ENCODE measurements at places on chromosomes 4 and X. TPM values are rescaled to one million over a fixed set of nuclear protein-coding genes. Genes with fewer than 3 reads are reported as not detected.
A peak's percentile ranks its signal among the peaks of the same experiment; 100 is the strongest.

GRCh38 chr4:6889736-6890324 lies 19.8 kb upstream of the TBC1D14 start:
- DNase-seq: no peak

DNA sequence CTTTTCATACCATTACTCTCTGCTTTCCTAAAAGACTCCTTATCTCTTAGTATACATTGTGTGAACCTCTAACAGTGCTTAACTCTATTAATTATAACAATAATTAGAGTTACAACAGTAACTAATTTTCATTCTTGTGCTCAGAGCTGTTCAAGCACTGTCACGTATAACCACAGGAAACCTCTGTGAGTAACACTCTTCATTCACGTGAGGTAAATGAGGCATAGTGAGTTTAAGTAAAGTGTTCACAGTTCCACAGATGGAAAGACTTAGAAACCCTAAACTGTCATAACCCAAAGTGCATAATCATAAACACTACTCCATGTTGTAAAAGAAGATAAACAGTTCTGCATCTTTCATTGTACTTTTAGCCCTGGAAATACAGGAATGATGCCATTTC lies 222.4 kb downstream of the CCSER1 start:
- DNase-seq: no peak

DNA sequence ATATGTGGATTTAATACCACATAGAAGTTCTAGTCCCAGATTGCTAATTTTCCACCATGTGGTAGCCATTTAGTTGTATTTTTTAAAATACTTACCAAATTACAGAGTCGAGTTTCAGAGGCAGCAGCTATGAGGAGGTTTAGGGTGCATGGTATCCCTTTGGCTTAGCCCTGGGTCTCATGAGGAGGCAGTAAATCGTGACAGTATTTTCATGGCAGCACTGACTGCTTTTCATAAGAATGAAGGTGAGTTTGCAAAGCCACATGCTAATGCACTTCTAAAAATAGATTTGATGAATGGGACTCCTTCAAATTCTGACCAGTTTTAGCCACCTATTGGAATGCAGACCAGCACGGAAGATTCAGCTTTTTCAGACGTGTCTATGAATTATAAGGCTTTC lies 114.0 kb upstream of the FRG1 start:
- no peak for DNase-seq

DNA sequence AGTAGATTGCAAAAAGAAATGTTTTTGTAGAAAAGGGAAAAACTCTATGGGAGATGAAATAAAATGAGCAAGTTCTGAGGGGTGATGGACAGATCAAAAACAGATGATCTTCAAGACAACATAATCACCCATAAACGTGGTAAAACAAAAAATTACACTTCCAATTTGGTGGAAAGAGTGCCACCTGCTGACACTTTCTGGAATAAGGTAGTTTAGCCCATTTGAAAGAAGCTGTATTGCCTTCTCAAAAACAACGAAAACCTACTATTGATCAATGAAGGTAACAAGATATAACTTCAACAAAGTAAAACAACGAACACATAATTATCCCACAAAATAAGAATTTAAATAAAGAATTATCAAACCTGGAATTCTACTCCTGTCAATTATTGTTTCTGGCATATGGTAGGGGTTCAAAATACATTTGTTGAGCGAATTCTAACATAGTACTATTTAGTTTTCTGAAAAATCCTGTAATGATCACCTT lies 2.5 kb downstream of the COQ2 start:
- DNase-seq: peak; percentile 79

- DNase-seq: peak; percentile 76
Measured at GRCh38 chr4:123017636-123018395, 95.4 kb upstream of the NUDT6 start.

GRCh38 chr4:76302826-76303438 lies 3.6 kb upstream of the STBD1 start:
- DNase-seq: no peak

DNA sequence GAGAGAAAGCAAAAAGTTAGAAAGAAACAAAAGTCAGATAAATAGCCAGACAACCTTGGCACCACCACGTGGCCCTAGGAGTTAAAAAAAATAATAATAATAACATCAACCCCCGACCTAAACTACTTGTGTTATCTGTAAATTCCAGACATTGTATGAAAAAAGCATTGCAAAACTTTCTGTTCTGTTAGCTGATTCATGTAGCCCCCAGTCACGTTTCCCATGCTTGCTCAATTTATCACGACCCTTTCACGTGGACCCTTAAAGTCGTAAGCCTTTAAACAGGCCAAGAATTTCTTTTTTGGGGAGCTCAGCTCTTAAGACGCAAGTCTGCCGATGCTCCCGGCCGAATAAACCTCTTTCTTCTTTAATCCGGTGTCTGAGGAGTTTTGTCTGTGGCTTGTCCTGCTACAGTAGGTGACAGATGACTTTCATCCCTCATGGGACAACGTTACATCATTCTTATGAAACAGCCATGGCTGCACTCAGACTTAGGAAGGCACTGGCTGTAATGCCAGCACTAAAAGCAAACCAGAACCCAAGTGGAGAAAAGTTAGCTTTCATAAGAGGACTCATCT lies 520 bp downstream of the ACOX3 start:
- DNase-seq: no peak

GRCh38 chr4:17578482-17578891 lies 1.5 kb downstream of the LAP3 start:
- peak; percentile 41 for DNase-seq

- no peak for DNase-seq
Measured at GRCh38 chrX:69539437-69539836, 35.3 kb downstream of the NALF2 start.

DNA sequence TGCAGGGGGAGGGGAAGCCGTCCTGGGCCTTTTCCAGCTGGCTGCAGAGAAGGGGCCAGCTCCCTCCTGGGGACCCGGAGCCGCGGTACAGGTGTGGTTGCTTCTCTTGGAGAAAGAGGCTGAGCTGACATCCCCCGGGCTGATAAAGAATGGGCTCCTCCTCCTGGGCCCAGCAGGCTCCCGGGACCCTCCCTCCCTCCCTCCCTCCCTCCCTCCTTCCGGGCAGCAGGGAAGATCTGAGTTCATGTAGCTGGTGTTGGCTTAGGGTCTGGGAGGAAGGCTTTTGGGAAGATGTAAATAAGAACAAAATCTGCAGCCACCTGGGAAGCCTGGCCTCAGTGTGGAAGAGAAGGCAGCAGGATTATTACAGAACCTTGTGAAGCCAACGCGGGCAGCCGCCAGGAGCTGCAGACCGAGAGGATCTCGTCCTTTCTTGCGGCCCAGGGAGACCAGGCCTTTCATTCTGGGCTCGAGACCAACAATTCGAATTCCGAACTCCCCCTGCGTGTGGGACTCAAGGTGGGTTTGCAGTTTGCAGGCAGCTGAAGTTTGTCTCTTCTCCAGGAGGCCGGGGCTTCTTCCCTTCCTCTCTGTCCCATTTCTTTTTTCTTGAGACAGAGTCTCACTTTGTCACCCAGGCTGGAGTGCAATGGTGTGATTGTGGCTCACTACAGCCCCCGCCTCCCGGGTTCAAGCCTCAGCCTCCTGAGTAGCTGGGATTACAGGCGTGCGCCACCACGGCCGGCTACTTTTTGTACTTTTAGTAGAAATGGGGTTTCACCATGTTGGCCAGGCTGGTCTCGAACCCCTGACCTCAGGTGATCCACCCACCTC lies at the start of gene PLCXD1:
PLCXD1 (plus strand) TSS at position 216 of the 834 bp plus-strand sequence. CDS start 2,807 bp downstream, outside the sequence.
- DNase-seq: no peak

DNA sequence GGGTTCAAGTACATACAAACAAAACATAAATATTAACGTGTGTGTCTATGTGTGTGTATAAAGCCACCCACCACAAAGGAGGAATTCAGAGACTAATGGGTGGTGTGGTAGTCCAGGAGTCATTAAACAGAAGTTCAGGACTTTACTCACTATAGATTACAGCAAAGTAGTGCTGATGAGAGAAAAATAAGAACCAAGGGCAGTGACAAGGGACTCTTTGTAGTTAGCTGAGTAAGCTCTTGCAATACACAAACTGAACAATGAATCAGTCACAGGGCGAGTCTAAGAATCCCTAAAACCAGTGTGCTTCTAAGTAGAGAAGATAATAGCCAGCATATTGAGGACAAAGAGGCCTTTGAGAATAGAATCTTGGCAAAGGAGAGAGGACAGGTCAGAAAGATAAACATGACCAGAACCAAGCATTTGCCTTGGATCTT lies 232.4 kb downstream of the PPP3CA start:
- no peak for DNase-seq

- DNase-seq: no peak
Measured at GRCh38 chr4:2289311-2289954, 27.5 kb upstream of the MXD4 start.

GRCh38 chr4:150379454-150379853 lies 202.5 kb upstream of the MAB21L2 start:
- peak; percentile 76 for DNase-seq

DNA sequence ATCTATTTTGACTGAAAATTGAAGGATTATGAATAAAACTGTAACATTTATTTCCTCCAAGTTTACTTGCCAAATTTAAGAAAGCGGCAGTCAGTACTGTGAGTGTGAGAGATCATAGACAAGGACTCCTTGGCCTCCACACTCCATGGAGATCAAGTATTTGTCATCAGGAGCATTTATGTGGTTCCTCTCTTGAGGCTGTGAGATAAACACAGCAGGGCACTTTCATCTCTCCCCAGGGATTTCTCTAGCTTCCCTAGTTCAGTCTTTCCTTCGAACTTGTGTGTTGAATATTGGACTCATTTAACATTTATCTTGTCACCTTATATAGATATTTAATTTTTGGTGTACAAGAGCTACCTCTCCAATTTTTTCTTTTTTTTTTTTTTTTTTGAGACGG lies 40.8 kb downstream of the PDE5A start:
- DNase-seq: no peak

DNA sequence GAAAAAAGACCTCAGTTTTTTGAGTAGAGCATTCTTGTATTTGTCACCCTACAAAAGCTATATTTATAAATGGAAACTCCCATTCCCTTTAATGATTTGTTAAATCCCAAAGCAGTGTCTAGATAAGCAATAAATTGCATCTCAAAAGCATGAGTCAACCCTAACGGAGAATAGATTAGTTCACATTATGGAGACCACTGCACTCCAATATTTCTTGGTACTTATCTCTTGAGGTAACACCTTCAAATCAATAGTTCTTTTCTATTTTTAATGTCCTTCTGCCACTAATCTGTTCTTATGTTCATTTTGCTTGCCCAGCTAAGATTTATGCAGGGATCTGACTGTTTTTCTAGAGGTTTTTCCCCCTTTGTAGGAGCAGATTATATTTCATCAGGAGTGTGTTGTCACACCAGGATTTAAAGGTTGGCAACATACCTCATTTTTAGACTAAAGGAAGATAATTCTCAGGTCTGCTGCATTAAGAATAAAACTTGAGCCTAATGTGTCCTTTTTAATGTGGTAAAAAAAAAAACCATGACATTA lies 91.4 kb upstream of the ADGRG2 start:
- DNase-seq: no peak

GRCh38 chr4:113692809-113693411 lies 68.6 kb downstream of the CAMK2D start:
- DNase-seq: no peak

DNA sequence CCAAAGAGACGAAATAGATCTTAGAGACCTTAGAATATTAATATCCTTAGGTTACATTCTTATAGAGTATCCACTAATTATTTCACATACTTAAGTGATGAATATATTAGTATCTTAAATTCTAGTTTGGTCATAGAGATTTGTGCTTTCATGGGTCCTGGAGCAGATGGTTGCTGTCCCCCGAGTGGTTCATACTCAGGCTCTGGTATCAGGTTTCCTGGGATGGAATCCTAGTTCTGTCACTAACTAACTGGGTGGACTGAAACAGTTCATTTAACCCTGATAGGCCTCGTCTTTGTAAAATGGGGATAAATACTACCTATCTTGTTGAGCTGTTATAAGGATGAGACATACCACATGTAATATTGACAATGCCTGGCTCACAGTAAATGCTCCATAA lies 264.6 kb downstream of the TENM3 start:
- DNase-seq: no peak

DNA sequence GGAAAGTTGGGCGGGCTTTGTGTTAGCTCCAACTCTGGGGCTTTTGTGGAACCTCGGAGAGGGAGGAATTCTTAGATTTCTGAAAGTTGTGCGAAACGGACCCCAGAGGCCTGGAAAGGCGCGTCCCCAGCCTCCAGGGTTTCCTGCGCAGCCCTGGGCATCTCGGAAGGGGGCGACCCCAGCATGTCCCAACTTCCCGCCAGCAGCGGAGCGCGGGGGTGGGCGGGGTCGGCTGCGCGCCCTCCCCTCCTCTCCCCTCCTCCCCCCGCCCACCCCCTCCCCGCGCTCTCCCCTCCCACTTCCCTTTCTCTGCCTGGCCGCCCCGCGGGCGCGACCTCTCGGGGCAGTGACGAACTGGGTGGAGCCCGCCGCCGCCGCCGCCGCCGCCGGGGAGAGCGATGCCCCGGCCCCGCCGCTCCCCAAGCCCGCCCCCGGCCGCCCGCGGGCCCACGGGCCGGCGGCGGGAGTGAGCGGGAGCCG lies 16.8 kb downstream of the PTTG2 start:
- DNase-seq: peak; percentile 51

- no peak for DNase-seq
Measured at GRCh38 chr4:52195869-52196268, 144.8 kb downstream of the SPATA18 start.

The GAGE12H gene
- total RNA-seq: not detected

The OGT gene
- total RNA-seq: 128 TPM

The ZCCHC18 gene
- total RNA-seq: 1.6 TPM

The VEGFC gene
- 47.1 TPM for total RNA-seq

The BANK1 gene
- 0.60 TPM for total RNA-seq

The SEPTIN11 gene
- total RNA-seq: 168 TPM

The INTS6L gene
- 7.5 TPM for total RNA-seq

The PAGE2 gene
- total RNA-seq: not detected

The NDST4 gene
- not detected for total RNA-seq

The FRG2 gene
- total RNA-seq: not detected

The SH2D1A gene
- total RNA-seq: not detected

The GAGE12F gene
- not detected for total RNA-seq

The PHOX2B gene
- total RNA-seq: not detected

The FAT1 gene
- total RNA-seq: 9.2 TPM

The ARMCX4 gene
- total RNA-seq: 17.6 TPM

The POU4F2 gene
- total RNA-seq: not detected

The ARHGAP6 gene
- total RNA-seq: 0.69 TPM

Data from endothelial cell of umbilical vein (primary cell).